ENCODE measurements at places on chromosomes 5 and 9.

DNA sequence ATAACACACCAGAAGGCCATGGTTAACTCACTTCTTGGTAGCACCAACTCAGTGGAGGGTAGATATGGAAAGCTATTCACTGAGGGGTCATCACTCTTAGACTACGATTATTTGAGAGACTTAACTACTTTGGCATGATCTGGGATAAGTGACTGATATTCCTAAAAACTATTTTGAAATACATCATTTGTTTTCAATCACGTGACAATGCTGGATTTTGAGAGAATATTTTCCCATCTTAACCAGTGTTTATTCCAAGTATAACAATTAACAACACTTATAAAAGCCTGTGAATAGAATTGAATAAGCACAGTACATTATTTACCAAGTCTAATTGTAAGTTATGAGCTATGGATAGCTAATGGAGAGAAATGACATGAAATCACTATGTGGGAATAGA, 22.4 kb upstream of the CYLC2 start:
- DNase-seq = no peak

DNA sequence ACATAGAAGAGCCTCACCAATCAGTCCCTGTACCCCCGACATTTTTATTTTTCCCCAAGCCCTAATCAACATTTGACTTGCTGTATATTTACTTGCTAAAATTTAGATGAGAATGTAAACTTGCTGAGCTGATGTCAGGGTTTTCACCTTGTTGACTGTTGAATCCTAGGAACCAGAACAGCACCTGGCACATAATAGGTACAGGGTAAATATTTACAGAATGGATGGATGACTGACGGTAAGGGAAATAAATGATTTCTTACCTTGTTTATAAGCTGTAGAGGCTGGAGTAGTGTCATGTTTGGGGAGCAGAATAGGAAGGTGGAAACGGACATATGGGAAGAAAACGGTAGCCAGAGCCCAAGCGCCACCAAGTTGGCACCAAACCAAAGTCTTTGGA, 107.0 kb upstream of the NUDT12 start:
- DNase-seq = no peak

- no peak for DNase-seq
These were observed 159.4 kb downstream of the MYO10 start for GRCh38 chr5:16776611-16777251.

- DNase-seq = no peak
These were observed 52.9 kb downstream of the ELL2 start for GRCh38 chr5:95908799-95909198.

DNA sequence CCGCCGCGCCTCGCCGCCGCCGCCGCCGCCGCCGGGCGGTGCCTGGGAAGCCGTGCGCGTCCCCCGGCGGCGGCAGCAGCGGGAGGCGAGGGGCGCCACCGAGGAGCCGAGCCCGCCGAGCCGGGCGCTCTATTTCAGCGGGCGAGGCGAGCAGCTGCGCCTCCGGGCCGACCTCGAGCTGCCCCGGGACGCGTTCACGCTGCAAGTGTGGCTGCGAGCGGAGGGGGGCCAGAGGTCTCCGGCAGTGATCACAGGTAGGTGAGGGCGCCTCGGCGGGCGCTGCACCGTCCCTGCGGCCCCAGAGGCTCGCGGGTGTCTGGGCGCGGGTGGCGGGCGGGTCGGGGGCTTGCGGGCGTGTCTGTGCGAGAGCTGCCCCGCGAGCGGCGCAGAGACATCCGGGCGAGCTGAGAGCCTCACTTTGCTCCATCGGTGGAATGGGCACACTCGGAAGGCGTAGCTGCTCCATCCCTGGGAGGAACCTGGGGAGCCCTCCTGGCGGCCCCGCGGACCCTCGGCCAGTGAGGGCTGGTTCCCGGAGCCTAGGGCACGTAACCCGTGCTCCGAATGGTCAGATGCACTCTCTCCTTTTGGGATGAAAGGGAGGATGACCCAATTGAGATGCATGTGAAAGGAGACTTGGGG, 864 bp downstream of the PAPPA start:
- peak; percentile 26 for DNase-seq

- peak; percentile 55 for DNase-seq
These were observed 51.3 kb upstream of the FREM1 start for GRCh38 chr9:14961372-14962068.

DNA sequence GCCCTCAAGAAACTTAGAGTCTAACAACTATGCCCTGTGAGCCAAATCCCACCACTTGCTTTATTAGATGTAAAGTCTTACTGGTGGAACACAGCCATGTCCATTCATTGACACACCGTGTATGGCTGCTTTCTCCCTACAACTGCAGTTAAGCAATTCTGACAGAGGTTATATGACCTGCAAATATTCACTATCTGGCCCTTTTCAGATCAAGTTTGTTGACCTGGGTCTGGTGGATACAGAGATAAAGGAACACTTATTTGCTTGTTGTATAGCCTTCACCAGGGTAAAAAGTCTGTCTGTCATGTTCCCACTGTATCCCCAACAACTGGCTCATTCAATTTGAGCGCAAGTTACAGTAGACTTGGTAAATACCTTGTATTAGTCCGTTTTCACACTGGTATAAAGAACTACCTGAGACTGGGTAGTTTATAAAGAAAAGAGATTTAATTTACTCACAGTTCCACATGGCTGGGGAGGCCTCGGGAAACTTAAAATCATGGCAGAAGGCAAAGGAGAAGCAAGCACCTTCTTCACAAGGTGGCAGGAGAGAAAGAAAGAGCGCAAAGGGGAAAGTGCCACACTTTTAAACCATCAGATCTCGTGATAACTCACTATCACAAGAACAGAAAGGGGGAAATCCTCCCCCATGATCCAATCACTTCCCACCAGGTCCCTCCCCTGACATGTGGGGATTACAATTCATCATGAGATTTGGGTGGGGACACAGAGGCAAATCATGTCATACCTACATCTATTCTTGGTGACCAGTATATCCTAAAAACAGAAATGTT, 27.9 kb downstream of the DEPDC1B start:
- DNase-seq = no peak

- DNase-seq = no peak
These were observed 41.9 kb downstream of the WDR36 start for GRCh38 chr5:111134087-111134486.

DNA sequence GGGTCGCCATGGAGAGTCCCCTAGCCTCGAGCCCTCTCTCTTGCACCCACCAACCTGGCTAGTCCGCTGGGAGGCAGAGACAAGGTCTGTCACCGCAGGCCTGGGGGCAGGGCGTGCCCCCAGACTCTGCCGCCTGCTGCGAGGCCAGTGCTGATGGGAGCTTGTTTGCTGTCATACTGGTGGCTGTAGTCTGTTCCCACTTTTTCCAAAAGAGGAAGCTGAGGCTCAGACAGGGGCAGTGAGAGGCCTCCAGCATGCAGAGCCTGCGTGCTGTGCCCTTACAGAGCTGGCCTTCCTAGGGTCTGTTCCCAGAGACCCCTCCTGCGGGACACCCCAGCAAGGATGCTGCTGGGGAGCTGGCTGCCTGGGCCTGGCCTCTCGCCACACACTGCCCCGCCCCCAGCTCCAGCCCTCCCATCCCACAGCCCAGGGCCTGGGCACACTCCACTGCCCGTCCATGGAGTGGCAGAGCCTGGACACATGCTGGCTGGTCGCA, 21.0 kb upstream of the SUSD3 start:
- peak; percentile 67 for DNase-seq

DNA sequence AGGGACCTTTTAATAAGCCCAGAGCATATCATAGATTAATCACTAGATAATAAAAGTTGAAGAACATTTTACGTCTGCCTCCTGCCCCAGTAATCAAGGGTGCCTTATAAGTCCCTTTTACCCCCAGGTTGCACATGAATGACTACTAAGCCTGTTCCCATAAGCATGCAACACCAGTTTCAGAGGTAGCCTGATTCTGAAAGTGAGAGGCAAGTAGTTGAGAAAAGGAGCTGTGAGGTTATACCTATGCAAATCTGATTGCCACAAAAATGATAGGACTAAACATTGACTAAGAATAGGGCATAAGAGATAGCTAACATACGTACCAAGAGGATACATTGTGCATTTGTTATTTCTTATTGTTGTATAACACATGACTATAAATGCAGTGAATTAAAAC, 681.9 kb downstream of the ISL1 start:
- no peak for DNase-seq

DNA sequence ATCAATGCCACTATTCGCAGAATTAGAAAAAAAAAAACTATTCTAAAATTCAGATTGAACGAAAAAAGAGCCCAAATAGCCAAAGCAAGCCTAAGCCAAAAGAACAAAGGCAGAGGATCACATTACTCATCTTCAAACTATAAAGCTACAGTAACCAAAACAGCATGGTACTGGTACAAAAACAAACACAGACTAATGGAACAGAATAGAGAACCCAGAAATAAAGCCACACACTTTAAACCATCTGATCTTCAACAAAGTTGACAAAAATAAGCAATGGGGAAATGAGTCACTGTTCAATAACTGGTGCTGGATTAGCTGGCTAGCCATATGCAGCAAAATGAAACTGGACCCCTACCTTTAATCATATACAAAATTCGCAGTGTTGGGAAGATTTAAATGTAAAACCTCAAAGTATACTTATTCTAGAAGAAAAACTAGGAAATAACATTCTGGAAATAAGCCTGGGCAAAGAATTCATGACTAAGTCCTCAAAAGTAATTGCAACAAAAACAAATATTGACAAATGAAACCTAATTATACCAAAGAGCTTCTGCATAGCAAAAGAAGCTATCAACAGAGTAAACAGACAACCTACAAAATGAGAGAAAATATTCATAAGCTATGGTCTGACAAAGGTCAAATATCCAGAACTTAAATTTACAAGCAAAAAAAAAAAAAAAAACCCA, 153.7 kb downstream of the NDUFS4 start:
- DNase-seq = no peak

- DNase-seq = no peak
These were observed 34.8 kb downstream of the SECISBP2 start for GRCh38 chr9:89352874-89353649.

- DNase-seq = peak; percentile 6
These were observed 35.5 kb upstream of the ADAMTSL1 start for GRCh38 chr9:18438300-18438925.

GRCh38 chr9:99347568-99347967, 125.5 kb downstream of the SEC61B start:
- DNase-seq = no peak

All from hematopoietic multipotent progenitor cell treated with erythropoietin and hydrocortisone succinate and interleukin-3 and kit ligand, for 4 days (in vitro differentiated cells).